Fibroblast of skin of right quadriceps (primary cell): ENCODE measurements at places on chromosomes 6 and 20.

DNA sequence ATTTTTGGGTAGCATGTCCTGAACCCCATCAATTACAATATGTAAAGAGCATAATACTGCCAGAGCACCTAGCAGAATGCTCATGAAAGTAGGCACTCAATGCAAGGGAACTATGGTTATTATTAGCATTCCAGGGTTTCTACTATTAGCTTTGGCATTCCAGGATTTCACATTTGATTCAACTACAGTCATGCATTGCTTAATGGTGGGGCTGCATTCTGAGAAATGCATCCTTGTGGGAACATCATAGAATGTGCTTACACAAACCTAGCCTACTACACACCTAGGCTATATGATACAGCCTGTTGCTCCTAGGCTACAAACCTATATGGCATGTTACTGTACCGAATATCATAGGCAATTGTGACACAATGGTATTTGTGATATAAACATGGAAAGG lies 247.8 kb downstream of the CD83 start:
- DNase-seq: peak; percentile 56

- DNase-seq: no peak
Measured at GRCh38 chr20:62208795-62209755, 11.0 kb downstream of the HRH3 start.

DNA sequence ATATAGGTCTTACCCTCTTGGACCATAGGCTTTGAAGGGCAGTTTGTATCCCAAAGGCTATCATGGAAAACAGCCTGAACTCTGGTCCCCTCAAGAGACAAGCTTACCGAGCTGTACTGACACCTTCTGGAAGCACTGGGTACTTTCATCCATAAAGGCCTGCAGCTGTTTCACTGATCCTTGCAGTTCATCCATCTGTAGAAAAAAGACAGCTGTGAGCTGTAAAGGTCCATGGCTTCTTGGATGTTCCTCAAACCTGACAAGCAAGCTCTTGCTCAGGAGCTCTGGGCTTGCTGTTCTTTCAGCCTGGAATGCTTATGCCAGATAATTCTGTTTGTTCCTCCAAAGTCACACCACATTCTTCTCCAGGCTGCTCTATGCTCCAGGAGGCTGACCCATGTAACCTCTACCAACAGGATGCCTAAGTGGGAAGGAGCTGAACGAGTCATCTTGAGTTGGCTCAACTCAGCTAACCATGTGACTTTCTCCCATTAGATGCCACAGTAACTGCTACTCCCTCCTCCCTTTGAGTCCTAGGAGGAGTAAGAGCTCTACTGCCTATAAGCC lies 8.8 kb upstream of the NDRG3 start:
- DNase-seq: peak; percentile 59

- DNase-seq: no peak
Measured at GRCh38 chr20:49995586-49995985, 12.8 kb downstream of the SNAI1 start.

GRCh38 chr20:53839423-53840176 lies 230.8 kb downstream of the BCAS1 start:
- no peak for DNase-seq
